Thoracic aorta (tissue), 2 donors: ENCODE measurements at places on chromosomes 1 and 21.

DNA sequence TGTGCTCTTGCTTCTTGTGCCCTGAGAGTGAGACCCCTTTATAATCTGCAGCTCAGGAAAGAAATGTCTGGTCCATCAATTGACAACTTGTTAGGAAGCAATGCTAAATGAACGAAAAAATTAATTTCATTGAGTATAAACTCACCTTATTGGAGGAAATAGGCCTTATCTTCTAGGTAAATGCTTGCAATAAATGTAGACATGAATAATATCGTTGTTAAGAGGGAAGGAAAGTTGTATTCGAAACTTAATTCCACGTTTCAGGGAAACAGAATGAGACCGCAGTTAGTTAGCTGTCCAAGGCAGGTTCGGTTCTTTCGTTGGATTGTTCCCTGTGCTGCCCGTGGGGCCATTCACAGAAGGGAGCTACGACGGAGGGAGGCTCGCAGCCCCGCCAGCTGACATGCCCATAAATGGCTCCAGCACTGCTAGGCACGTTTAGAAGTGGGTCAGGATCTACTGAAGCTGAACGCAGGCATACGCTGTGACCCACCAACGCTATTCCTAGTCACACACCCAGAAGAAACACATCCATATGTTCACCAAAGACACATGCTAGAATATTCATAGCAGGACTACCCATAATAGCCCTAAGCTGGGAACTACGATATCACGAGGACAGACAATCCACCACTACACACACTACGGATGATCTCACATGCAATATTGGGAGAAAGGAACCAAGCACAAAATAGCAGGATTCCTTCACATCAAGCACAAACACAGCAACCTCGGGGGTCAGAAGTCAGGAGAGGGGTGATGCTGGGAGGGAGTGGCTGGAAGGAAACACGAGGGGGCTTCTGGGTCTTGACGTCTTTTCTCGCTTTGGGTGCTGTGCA, 56.2 kb upstream of the LBR start:
- no peak for DNase-seq

- DNase-seq: no peak
These were observed 32.0 kb downstream of the VANGL2 start for GRCh38 chr1:160432371-160432786.

- DNase-seq: no peak
These were observed 38.3 kb upstream of the BCL10 start for GRCh38 chr1:85314726-85315125.

- DNase-seq: no peak
These were observed 1077.3 kb downstream of the KCNT2 start for GRCh38 chr1:195530961-195531360.

- DNase-seq: no peak
These were observed 21.5 kb downstream of the INAVA start for GRCh38 chr1:200916152-200916551.

GRCh38 chr1:208603721-208604120, 359.5 kb upstream of the PLXNA2 start:
- DNase-seq: no peak

- DNase-seq: no peak
These were observed 140.8 kb upstream of the FGGY start for GRCh38 chr1:59156051-59156450.

DNA sequence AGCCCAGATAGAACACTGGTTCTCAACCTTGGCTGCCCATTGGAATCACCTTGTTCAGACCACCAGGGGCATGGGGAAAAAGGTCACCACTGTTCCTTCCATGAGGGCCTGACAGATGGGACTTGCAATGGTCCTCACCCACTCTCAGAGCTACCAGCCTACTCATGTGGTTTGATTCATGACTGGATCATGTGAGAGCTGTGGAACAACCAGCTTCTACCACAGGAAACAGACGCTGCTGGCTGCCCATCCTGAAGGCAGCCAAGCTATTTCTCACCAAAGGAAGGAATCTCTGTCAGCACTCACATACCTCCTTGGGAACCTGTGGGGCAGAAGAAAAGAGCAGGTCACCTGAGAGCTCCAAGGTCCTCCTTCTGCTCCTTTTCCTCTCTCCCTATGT, 53.6 kb downstream of the CAPN8 start:
- DNase-seq: no peak
